H1 (cell line): ENCODE measurements at places on chromosomes 2 and 18.

DNA sequence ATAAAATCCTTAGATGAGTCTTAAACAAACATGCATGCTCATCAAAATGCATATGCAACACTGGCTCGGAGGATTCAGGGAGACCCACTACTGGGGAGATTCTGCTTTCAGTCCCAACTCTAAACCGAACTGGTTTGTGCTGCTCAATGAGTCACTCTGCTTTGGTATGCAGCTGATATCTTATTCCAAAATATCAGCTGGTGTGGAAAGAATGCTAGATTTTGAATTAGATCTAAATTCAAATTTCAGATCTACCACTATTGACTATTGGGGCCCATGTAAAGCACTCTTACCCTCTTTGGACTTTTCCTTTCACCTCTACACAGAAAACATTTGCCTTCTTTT lies 39.2 kb upstream of the TTN start:
- DNase-seq, result no peak

DNA sequence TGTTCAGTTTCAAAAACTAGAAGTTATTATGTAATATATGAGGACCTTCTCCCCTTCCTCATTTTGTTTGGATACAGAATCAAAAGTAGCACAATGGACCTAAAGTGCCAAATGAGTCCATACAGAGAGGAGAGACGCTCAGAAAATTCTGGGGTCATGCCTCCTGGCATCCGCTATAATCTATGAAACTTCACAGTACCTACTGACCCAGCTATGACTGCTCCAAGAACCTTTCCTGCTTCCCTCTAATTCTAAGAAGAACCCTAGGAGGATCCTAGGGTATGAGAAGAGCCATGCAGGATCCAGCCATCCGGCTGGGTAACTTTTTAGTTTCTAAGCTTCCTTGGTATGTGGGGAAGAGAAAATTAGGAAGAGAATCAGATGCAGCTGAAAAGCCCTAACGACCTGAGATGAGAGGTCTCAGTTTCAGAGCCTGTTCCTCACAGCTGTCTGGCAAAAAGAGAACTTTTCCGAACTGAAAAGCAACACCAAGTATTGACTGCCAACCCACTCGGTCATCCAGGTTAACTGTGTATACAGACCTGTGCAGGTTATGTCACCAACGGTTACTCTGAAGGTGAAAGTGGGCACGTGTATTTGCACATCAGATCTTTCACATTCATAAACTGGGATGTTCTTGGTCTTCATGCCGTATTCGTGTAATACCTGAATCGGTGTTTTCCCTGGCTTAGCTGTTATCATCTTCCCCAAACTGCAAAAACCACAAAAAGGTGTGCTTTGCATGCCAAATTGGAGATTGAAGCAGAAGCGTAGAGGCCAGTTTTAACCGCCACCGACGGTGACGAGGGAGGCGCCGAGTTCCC lies 1.1 kb downstream of the PRKRA start:
- no peak for DNase-seq

GRCh38 chr2:13040043-13040442 lies 323.3 kb downstream of the TRIB2 start:
- DNase-seq, result no peak

- no peak for DNase-seq
These were observed 4.6 kb downstream of the TMEM169 start for GRCh38 chr2:216086207-216086893.

- DNase-seq, result no peak
These were observed 27.0 kb downstream of the MEIS1 start for GRCh38 chr2:66461664-66462500.

- no peak for DNase-seq
These were observed 792.2 kb downstream of the SLC4A3 start for GRCh38 chr2:220419647-220420046.

GRCh38 chr2:23592061-23592685 lies 207.2 kb downstream of the KLHL29 start:
- DNase-seq, result no peak

DNA sequence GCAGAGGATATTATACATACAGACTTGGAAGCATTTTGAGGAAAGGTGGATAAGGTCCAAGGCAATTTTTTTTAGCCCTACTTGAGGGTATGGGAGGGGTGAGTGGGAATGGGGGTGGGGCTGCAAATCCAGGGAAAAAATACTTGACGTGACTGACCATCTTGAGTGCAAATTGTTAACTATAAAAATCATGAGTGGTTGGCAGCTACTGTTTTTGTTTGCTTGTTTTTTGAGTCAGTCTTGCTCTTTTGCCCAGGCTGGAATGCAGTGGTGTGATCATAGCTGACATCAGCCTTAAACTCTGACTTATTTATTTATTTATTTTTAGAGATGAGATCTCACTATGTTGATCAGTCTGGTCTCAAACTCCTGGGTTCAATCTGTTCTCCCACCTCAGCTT lies 458.8 kb downstream of the PIK3C3 start:
- DNase-seq, result no peak

- no peak for DNase-seq
These were observed 86.2 kb downstream of the COX7A2L start for GRCh38 chr2:42274863-42275262.

- DNase-seq, result no peak
These were observed 748.2 kb upstream of the CELF4 start for GRCh38 chr18:38313831-38314230.

DNA sequence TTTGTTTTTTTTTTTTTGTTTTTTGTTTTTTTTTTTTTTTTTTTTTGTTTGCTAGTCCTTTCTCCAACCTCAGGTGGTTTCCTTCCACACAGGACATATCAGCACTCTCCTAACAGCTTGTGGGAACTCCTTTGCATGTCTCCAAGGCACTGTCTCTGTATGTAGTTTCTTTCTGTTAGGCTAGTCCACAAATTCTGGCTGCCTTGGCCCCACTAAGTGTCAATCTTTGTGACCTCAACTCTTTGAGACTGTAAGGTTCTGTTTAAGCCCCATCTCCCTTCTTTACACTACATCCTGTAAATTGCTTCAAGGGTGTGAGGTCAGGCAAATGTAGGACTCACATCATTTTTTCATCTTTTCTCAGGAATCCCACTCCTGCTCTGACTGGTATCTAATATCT lies 85.1 kb downstream of the NCOA1 start:
- DNase-seq, result no peak

DNA sequence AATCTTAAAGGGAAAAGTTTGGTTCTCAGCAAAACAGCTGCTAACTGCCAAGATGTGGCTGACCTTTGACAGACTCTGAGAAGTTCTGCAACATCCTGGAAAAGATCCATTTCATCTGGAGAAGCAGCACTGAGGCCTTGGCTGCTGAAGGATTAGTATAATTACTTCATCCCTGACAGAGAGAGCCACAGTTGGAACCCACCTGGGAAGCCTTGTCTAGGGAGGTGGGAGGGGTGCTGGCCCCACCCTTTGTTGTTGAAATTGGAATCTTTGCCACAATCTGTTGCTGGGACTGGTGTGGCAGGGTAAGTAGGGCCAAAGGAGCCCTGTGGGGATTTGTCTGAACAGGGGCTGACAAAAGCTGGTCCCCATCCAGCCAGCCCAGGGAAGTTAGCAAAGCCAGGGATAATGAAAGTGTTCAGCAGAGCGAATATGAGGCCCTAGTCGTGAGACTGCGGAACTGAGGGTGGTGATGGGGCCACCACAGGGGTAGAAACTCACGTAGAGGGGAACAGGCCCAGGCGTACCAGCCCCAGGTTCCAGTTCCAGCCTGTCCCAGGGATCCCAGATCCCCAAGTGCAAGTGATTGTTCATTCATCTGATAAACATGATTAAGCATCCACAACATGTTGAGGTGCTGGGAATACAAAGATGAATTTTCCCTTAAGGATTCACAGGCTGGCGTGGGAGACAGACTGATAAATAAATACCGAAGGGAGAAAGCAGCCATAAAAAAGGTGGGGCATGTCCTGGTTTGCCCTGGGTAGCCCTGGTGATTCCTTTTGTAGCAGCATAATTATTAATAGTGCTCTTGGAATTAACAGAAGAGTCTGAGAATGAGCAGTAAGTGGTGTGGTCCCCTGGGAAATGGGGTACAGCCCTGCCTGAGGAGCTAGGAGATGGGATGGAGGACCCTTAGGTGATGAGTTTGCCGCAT lies 60.0 kb downstream of the MYO1B start:
- no peak for DNase-seq

DNA sequence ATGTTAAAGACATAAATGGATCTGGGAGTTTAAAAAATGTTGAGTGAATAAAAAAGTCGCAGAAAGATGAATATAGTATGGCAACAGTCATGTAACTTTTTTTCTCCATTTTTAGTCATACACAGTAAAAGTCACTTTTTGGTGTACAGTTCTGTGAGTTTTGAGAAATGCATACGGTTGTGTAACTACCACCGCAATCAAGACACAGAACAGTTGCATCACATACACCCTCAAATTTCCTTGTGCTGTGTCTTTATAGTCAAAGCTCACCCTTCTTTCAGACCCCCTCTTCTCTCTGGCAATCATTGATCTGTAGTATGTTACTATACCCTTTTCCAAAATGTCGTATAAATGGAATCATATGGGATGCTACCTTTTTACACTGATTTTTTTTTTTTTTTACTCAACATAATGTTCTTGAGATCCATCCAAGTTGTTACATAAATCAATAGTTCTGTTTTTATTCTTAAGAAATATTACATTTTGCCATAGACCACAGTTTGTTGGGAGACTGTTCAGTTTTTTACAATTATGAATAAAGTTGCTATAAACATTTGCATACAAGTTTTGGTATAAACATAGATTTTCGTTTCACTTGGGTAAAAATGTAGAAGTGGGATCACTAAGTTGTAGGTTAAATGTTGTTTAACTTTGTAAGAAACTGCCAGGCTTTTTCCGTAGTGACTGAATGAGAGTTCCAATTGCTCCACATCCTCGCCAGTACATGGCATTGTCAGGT lies 35.4 kb upstream of the AGFG1 start:
- DNase-seq, result no peak

DNA sequence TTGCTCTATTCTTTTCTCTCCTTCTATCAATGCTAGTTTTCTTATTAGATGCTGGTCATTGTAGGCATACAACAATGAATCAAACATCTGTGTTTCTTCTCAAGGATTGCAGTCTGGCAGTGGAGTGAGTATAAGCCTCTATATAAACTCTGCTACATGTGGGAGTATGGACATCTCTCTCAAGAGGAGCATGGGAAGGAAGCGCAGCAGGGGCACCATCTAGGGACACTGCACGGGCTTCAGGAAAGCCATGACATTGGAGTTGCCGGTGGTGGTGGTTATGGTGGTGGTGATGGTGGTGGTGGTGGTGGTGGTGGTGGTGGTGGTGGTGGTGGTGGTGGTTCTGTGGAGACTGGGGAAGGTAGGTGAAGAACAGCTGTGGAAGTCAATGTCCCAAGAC lies 462.6 kb downstream of the RNF144A start:
- DNase-seq, result no peak

DNA sequence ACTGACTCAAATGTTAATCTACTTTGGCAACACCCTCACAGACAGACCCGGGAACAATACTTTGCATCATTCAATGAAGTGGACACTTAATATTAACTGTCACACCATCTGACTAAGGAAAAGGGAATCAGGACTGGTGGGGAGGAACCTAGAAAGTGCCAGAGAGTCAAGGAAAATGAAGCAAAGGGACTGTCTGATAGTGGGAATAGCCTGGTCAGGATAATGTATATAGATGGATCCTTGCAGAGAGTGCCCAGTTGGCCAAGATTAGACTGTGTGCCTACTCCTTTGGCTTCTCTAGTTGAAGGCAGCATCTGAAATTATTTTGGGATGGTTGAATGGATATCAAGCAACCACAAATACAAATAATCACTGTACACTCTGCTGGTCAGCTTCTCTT lies 45.2 kb downstream of the ARL6IP6 start:
- no peak for DNase-seq

DNA sequence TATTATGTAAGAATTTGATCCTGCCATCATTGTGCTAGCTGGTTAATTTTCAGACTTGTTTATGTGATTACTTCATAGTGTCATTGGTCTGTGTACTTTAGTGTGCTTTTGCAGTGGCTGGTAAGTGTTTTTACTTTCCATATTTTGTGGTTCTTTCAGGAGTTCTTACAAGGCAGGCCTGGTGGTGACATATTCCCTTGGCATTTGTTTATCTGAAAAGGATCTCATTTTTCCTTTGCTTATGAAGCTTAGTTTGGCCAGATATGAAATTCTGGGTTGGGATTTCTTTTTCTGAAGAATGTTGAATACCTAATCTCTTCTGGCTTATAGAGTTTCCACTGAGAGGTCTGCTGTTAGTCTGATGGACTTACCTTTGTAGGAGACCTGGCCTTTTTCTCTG lies 72.8 kb upstream of the MC4R start:
- no peak for DNase-seq
